Progenitor cell of endocrine pancreas (in vitro differentiated cells): ENCODE measurements at places on chromosomes 4 and X. TPM values are rescaled to one million over a fixed set of nuclear protein-coding genes. Genes with fewer than 3 reads are reported as not detected.

- DNase-seq = peak; percentile 41
Measured at GRCh38 chr4:139555705-139556070, 331 bp downstream of the SETD7 start.

DNA sequence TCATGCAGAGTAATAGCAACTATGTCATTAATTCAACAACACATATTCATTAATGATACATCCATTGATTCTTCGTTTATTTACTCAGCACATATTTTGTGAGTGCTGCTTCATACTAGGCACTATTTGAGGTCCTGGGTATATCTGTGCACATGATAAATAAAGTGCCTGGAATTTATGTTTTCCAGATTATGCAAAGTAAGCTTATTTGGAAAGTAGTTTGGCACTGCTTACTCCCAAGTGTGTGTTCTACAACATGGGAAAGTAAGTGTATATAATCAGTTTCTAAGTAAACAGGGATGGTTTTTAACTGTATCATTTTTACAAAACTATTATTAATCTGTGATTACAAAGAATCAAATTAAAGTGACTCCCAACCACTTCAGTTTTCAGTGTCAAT lies 16.8 kb upstream of the EPGN start:
- no peak for DNase-seq

KDM5C gene
- total RNA-seq = 109 and 112 TPM in 2 replicates

ASB12 gene
- 0.22 and 0.47 TPM in 2 replicates for total RNA-seq

- DNase-seq = no peak
Measured at GRCh38 chrX:14362721-14363120, 166.6 kb upstream of the GLRA2 start.

PLAC1 gene
- not detected in 2 replicates for total RNA-seq

DNA sequence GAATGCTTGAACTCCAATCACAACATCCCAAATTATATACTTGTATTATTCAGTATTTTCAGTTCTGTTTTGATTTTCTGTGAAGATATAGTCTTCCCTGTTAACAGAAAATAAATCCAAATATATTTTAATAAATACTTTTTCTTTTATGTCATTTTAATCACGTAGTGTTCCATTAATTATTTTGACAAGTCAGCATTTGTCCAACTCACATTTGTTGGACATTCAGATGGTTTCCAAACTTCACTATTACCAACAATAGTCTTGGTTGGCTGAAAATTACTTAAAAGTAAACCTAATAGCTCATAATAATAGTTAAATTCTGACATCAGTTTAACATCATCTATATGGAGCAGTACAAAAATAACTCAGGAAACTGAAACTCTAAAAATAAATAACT lies 60.7 kb upstream of the SPANXD start:
- DNase-seq = no peak

DNA sequence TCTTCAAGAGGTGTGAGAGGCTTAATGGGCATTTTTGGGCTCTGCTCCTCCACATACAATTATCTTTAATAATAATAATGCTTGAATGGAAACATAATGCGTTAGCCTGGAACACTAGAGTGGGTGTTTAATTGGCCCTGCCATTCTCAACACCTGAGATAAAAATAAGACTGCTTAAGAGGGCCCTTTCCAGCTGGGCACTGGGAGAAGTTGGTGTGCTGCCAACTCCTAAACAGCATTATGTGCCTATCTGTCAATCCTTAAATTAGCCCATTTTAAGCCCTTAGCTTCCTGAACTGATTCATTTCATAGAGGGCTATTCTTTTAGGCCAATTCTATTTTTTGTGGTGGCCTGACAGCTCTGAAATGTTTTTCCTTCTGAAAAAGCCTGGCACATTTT lies 211.1 kb upstream of the ZIC3 start:
- DNase-seq = no peak

ART3 gene
- 5.0 and 7.3 TPM in 2 replicates for total RNA-seq

- no peak for DNase-seq
Measured at GRCh38 chrX:77945910-77946545, 23.4 kb downstream of the PGAM4 start.

DNA sequence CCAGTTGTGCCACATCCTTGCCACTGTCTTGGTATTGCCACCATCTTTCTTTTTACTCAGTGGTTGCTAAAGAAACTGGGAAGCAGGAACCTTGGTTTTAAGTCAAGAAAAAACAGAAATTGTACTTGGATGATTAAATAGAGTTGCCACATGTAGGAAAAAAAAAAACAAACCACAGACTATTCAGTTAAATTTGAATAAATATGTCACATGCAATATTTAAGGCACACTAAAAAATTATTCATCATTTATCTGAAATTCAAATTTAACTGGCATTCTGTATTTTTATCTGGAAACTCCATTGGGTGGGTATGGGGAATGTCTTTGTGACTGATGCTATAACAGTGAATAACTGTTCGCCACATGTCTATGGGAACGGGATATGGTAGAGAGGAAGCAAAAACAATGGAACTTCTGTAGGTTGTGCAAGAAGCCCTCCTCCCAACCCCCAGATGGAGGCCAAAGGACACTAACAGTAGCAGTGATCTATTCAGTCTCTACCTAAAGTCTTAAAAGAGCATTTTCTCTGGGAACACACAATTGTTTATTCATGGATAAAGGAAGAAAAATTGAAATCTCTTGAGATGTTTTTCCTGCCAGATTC lies 57.0 kb upstream of the PLAC8 start:
- no peak for DNase-seq

GRCh38 chr4:180923486-180923885 lies 1319.7 kb upstream of the TENM3 start:
- no peak for DNase-seq
